ENCODE measurements at places on chromosomes 13 and 19. TPM values are rescaled to one million over a fixed set of nuclear protein-coding genes. Genes with fewer than 3 reads are reported as not detected.

GRCh38 chr19:41123716-41124294 is 9.6 kb downstream of the CYP2F1 start:
- DNase-seq, result no peak

N4BP2L1 gene
- total RNA-seq, result 0.20 TPM

GRCh38 chr13:42926555-42926954 is 65.5 kb downstream of the EPSTI1 start:
- DNase-seq, result no peak

- no peak for DNase-seq
These were observed 3.8 kb downstream of the GARIN5B start for GRCh38 chr19:55358943-55359908.

- peak; percentile 21 for DNase-seq
These were observed 34.9 kb downstream of the RXFP2 start for GRCh38 chr13:31774186-31774750.

DNA sequence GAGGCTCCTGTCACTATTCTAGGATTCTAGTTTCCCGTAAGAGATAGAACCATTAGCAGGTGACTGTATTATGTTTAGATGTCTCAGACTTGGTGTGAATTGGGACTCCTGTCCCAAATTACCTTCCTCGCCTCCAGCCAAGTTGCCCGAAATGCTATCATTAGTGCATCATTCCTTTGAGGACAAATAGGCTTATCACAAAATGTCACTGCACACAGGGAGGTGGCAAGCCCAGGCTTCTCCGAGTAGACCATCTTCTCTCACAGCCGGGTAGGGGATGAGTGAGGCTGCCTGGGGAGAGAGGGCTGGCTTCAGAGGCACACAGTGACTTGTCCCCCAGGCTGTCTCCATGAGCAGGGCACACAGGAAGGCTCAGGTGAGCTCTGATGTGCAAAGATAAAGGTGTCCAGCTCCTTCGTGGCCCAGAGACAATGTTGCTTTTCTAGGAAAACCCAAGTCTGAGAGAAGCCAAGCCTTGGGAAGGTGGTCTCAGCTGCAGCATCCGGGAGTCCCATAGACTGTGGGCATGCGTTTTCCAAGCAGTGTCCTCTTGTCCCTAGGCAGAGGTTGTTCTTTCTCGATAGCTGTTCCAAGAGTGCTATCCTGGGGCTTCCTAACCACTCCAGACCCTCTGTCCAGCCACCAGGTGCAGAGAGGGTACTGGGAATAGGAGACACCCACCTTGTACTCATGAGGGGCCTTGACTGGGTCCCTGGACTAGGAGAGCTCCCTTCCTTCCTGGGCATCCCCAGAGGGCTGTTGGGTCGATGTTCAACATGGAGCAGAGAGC is 163.1 kb upstream of the TSHZ3 start:
- DNase-seq, result no peak

PEG3 gene
- not detected for total RNA-seq

DNA sequence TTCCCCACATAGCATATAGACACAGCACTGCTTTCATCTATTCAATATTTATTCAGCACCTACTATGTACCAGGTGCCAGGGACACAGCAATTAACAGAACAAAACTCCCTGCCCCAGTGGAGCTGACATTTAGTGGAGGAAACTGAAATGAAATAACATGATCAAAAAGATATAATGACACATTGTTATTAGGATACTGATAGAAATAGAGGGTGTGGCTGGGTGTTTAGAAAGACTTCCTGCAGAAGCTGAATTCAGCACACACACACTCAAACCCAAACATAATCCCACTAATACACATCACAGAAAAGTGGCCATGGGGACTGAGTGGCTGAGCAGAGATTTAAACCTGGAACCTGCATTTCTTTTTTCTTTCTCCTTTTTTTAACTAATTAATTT is 3.8 kb upstream of the CDC37 start:
- no peak for DNase-seq

DNA sequence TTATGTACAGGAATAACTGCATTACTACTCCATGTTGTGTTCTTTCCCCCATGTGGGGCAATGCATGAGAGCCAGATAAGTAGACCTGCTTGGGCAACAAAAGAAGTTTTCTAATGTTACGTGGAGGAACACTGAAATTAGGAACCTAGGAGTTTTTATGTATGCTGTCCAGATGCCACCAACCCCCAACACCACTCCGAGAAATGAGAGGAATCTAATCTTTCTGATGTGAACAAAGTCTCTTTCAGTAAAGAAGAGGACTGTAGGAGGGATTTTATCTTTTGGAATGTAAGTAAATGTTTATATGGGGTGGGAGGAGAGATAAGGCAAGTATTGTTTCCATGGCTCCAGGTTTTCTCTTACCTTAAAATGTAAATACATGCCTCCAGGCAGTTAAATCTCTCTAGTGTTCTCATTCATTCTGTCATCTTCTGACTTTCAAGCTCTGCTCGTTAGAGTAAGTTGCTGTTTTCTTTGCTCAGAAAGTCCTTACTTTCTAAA is 820.6 kb downstream of the PCDH17 start:
- no peak for DNase-seq

GRCh38 chr13:106098778-106099177 is 436.7 kb downstream of the EFNB2 start:
- no peak for DNase-seq

DNA sequence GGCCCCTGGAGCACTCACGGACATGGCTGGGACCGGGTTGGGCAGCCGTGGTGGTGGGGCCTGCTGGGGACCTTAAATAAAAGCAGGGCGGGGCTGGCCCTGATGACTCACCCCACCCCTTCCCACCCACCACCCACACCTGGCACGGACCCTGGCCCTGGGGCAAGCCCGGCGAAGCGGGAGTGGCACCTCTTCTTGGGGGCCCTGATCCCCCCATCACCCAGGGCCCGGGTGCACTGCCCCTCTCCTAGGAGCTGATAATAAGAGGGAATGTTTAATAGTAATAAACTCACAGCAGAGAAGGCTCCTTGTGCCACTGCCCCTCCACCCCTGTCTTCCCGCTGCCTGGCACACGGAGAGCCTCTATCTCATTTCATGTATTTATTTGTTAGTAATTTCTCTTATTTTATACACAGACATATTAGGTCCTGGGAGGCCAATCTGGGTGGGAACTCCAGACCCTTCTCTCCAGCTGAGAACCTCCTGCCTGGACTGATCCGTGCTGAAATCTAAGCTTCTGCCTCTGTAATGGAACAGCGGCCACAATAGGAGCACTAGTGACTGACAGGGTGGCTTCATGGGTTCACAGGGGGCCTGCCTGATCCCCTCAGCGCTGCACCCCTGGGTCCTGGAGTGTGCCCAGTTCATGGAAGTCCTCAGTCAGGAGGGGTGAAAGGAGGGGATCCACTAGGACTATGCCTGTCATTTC is at the start of gene LGALS7:
Gene LGALS7, minus strand, starts transcription at position 49 of the 709 bp plus-strand sequence. Its CDS starts 25 bp downstream, at position 24.
- no peak for DNase-seq

RGS9BP gene
- 0.37 TPM for total RNA-seq

GRCh38 chr19:2540646-2541454 is 64.9 kb downstream of the GADD45B start:
- peak; percentile 97 for DNase-seq

NLRP4 gene
- not detected for total RNA-seq

ZNF808 gene
- 6.2 TPM for total RNA-seq

DNA sequence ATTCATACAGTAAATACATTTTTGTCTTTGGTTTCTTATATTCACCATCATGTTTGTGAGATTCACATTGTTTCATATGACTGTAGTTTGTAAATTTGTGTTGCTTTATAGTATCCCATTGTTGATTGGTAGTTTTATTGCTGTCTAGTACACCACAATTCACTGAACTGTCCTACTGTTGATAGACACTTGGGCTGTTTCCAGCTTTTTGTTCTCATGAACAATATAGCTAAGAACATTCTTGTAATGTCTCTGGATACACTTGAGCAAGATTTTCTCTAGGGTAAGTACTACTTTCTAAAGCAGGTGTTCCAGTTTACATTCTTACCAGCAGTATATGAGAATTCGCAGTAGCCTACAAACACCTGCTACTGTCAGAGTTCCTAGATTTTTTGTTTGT is 37.8 kb downstream of the SKA3 start:
- DNase-seq, result no peak
